ENCODE measurements at places on chromosomes 7 and 10. TPM values are rescaled to one million over a fixed set of nuclear protein-coding genes. Genes with fewer than 3 reads are reported as not detected.

FBXL13 gene
- total RNA-seq = 3.6 TPM

DPP6 gene
- 0.18 TPM for total RNA-seq

LRRD1 gene
- total RNA-seq = 0.50 TPM

AKR1B15 gene
- 1.7 TPM for total RNA-seq

LIPJ gene
- total RNA-seq = 0.47 TPM

NET1 gene
- 205 TPM for total RNA-seq

ADAM8 gene
- total RNA-seq = 16.9 TPM

AKR1D1 gene
- total RNA-seq = not detected

EFCAB10 gene
- total RNA-seq = not detected

CD36 gene
- total RNA-seq = 0.44 TPM

C10orf62 gene
- not detected for total RNA-seq

SYT15 gene
- total RNA-seq = 3.0 TPM

AOC1 gene
- total RNA-seq = not detected

CYP26C1 gene
- total RNA-seq = 0.44 TPM

NPY4R gene
- not detected for total RNA-seq

GNA12 gene
- total RNA-seq = 57.1 TPM

GPC2 gene
- total RNA-seq = 49.8 TPM

TSPAN15 gene
- 20.9 TPM for total RNA-seq

PRR15 gene
- 6.6 TPM for total RNA-seq

CAMK1D gene
- 6.2 TPM for total RNA-seq

KCTD7 gene
- 15.2 TPM for total RNA-seq

PCGF5 gene
- 13.6 TPM for total RNA-seq

NPC1L1 gene
- 0.20 TPM for total RNA-seq

TLL2 gene
- total RNA-seq = 1.4 TPM

PIK3AP1 gene
- 0.25 TPM for total RNA-seq

ANXA8 gene
- 2.0 TPM for total RNA-seq

NFE2L3 gene
- 12.3 TPM for total RNA-seq

PFKFB3 gene
- total RNA-seq = 51.5 TPM

GPR22 gene
- total RNA-seq = not detected

TFPI2 gene
- total RNA-seq = 73.5 TPM
